HAP-1 (cell line): ENCODE measurements at places on chromosomes 3 and 15.

DNA sequence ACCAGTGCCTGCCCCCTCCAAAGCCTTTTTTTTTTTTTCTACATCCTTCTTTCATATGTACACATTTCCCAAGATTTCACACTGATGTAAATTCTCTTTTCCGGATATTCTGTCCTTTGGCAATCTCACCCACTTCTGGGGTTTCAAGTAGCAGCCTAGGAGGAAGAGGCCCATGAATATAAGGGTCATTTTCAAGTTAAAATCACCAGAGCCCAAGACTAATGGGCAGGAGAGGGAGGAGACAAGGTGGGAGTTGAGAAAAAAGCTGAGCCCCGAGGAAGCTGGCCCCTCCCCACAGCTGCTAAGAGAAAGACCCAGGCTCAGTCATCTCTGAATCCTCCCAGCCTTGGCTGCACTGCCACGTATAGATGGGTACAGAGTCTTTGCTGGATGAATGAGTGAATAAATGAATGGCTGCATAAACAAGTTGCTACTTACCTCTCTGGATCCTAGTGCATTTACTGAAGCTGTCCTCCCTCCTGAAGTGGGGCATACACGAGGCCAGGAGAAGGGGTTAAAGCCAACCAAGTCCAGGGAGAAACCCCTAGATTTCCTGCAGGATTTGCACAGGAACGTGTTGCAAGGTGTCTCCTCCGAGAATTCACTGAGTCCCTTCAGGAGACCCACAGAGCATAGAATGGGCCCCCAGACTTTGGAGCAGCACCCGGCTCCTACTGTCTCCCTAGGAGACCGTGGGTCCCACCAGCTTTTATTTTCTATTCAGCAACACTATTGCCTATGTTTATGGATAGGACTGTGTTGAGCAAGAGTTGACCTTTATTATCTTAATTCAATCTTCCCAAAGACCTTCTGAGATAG is 100.8 kb upstream of the LIPC start:
- no peak for DNase-seq

GRCh38 chr3:124881976-124882697 is 5.0 kb downstream of the ITGB5 start:
- DNase-seq, result no peak

DNA sequence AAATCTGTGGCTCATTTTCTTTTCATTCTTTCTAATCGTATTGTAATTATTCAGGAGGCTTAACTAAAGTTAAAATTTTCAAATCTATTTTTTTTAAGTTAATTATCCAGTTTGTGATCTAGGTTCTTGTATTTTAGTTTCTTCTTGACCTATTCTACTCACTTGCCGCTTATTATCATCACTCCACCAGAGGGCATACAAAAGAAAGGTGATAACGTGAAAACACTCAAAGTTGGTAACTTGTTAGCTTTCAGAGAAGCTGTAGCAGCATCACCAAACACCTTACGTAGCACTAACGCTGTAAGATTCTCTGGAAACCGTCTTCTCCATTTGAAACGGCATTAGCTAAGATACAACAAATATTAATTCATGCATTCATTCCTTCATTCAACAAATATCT is 4.8 kb downstream of the GNB4 start:
- no peak for DNase-seq

DNA sequence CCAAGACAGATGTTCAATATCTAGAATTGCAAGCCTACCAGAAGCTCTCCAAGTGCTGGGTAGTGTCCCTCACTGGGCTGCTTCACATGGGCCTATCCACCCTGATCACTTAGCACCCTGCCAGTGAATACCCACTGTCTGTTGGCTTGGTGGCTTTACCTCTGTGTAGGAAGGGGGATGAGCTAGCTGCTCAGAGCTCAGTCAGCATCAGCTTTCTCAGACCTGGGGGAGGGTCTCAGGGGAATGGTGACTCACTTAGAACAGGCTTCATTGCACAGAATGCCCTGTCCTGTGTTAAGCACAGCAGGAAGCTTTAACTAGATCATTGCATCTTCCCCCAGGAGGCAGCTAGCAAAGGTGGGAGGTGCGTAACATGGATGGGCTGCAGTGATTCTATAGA is 209.8 kb downstream of the PDCD6IP start:
- DNase-seq, result no peak

DNA sequence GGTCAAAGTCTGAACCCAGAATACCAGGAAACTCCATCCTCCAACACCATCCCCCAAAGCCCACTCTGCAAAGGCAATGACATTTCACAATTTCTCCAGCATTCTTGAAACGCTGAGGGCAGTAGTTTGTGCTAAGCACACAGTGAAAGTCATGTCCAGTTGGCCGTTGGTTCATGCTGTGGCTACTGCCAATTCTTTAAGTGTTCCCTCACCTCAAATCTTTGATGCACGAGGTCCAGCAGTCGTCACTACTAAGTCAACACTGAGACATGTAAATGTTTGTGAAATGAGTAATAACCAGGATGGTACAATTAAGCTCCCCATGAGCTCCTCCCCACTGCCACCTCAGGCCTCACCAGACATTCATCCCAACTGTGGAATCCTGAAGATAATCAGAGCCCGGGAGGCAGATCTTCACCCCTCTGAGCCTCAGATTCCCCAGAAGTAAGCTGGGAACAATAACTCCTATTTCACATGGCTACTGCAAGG is 7.0 kb downstream of the SUCLG2 start:
- DNase-seq, result no peak

DNA sequence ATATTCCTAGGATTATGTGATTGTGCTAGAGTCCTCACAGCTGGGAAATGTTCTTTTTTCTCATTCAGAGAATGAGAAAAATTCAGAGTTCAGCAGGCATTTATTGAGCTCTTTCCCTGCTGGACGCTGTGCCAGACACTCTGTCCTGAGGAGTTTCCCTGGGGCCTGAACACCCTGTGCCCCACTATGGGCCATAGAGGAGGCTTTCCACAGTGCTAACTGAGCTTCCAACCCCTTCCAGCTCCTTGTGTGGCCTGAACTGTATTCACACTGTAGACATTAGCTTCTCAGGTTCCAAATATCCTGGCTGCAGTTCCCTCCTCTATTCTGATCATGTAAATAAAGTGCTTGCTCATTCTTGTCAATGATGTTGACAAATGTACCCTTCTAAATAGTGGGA is 10.0 kb downstream of the ABHD2 start:
- no peak for DNase-seq

DNA sequence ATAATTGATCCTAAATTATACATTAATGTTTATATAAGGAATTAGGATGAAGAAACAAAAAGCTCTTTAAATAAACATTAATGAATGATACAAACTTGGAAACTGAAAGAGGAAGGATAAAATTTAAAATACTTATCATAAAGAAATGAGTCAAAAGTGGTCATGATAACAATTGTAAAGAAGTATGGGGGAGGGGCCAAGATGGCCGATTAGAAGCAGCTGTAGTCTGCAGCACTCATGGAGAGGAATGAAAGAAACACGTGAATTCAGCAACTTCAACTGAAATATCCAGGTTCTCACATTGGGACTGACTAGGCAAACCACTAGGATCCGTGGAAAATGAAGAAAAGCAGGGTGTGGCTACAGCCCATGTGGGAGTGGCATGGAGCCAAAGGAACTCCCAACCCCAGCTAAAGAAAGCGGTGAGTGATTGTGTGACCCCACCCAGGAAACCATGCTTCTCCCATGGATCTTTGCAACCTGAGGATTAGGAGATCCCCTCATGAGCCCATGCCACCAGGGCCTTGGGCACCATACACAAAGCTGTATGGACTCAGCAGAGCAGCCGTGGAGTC is 13.1 kb upstream of the CP start:
- DNase-seq, result no peak

GRCh38 chr3:53581671-53582070 is 87.3 kb downstream of the CACNA1D start:
- no peak for DNase-seq

DNA sequence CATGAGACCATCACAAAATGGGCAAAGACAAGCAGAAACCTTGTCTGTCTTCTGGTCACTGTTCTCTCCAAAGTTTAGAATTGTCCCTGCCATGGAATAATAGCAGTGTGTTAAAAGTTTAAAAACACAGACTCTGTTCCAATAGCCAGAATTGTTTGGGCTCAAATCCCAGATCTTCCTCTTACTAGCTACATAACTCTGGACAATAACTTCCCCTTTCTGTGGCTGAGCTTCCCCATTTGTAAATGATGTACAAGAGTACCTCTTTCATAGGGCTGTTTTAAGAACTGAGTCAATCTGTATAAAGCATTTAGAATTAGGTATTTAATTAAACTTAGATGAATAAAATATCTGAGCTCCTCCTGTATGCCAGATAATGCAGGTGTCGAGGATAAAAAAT is 623.0 kb downstream of the NTRK3 start:
- DNase-seq, result no peak

DNA sequence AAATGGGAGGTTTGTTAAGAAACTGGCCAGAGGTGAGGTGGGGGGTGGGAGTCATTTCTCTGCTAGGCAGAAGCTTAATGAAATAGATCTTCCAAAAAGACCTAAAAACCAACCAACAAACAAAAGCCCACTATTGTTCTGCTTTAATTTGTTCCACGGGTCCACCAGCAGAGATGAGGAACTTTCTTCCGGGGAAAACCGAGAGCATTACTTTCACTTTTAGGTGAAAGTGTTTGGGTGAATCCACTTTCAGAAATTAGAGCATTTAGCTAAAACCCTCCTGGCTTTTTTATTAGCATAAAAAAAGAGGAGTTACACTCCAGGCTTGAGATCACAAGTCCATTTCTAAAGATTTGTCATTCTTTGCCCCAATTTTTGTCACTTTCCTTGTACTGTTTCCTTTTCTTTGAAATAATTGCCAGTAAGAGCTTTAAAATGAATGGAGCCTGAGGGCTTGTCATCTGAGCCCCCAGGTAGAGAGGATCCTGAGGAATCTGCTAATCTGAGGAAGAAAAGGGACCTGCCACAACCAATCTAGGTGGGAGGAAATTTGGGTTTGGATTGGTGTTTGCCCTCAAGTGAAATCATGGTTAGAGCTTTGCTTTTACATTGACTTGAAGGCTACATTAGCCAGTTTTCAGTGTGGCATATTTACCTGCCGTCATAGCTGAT is 667.6 kb downstream of the NAALADL2 start:
- peak; percentile 47 for DNase-seq

DNA sequence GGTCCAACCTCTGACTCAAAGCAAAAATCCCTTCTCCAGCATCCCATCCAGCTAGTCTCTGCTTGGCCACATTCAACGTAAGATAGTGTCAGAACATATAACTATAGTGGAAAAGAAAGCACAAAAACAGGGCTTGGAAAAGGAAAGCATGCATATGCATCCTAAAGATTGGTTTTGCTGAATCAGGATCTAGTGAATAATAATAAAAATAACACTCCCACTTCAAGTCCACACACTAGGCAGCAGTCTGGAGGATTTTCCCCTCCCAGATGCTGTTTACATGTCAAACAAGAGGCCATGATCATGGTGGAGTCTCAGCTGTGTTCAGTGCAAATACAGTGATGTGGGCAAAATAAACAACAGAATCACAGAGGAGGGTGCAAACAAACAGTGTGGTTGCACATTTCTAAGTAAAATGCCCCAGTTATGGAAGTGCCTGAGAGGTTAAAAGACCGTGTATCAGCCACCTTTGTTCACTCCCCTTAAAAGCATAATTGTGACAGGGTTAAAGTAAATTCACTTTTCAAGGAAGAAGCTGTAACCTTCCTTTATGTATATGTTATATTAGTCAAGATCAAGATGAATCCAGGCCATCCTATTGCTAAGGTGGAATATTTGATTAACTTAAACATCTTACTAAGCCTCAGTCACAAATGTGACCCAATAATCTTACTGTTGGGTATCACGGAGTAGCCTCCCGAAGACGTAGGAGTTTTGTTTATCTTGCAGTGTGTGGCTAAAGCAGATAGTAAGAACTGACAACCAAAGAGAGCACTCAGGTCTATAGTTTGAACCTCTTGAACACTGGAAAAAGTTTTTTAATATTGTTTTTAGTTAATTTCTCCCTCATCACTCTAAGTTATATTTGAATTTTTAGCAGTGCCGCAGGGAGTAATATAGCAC is 424.5 kb downstream of the SOX2 start:
- no peak for DNase-seq

- DNase-seq, result no peak
Observed at GRCh38 chr3:80492162-80492561, 724.4 kb upstream of the ROBO1 start.

GRCh38 chr3:186882881-186883685 is 40.6 kb downstream of the ADIPOQ start:
- DNase-seq, result no peak

- no peak for DNase-seq
Observed at GRCh38 chr3:151935446-151935845, 62.0 kb downstream of the SUCNR1 start.

DNA sequence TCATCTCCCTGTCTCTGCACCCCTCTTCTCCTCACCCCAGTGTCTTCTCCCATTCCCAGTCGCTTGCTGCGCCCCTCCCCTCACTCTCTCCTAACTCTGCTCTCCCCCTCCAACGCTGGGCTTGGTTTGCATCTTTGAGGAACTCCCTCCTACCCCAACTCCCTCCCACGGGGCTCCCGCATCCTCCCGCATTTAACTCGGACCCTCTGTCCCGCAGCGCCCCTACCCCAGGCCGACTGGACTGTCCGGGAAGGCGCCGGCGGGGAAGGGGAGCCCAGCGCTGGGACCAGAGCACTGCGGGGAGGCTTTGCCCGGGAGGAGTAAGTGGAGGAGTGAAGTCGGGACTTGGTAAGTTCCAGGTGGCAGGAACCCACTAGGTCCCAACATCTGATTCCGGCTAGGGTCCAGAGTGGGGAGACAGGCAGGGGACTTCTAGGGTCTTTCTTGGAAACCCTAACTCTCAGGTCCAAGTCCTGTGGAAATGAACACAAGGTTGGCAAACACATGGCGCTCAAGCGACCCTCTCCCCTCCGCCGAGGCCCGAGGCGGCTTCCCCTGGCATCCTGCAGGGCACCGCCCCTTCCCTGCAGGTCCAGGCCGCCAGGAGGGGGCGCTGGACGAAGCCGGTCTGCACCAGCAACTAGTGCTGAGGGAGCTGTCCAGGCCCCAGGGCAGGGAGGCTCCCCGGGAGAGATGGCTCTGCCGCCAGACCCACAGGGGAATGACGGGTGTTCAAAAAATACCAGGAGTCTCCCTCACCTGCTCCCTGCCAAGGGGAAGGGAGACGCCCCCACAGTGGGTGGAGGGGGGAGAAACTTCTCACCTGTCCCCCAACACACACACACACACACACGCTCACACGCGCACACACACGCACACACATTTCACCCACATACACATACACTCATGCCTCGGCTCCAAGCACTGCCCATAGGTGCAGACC is 53.2 kb downstream of the LHFPL4 start:
- peak; percentile 90 for DNase-seq

- DNase-seq, result peak; percentile 90
Observed at GRCh38 chr3:129626744-129627349, 20.4 kb upstream of the PLXND1 start.

GRCh38 chr15:82545478-82545877 is 5.2 kb upstream of the RPS17 start:
- no peak for DNase-seq

DNA sequence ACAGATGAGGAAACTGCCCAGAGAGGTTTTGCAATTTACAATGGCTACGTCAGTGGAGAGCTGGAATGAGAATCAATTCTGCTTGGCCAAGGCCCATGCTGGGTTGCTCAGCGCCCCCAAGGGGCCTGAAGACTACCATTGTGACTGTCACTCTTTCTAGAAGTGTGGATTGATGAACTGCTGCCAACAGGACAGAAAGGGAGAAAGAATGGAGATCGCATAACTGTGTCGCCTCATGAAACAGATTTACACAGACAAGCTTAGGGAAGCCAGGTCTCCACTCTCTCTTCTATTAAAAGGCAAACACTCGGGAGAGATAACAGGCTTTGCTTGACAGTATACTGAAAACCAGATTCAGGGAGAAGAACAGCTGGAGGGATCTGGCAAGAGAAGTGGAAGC is 160.0 kb downstream of the STT3B start:
- DNase-seq, result no peak

GRCh38 chr3:143585720-143586456 is 262.4 kb downstream of the SLC9A9 start:
- no peak for DNase-seq
